Foreskin keratinocyte (primary cell): ENCODE measurements at places on chromosomes 7 and 10.

DNA sequence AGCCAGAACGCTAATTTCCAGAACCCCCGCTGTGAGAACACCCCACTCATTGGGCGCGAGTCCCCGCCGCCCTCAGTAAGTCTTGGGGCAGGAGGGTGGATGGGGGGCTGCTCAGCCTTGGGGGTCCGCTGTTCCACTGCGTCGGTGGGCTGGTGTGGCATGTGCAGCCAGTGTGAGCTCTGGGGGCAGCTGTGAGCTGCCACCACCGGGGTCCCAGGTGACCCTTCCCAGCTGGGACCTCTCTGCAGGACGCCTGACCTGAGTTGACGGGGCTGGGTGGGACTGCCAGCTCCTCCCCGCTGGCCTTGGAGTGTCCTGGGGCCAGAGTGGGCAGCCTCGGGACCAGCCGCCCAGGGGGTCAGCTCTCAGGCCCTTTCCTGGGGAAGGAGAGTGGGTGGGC, 27.2 kb downstream of the TTYH3 start:
- DNase-seq = no peak

GRCh38 chr10:12214093-12214492, 18.1 kb downstream of the CDC123 start:
- no peak for DNase-seq

DNA sequence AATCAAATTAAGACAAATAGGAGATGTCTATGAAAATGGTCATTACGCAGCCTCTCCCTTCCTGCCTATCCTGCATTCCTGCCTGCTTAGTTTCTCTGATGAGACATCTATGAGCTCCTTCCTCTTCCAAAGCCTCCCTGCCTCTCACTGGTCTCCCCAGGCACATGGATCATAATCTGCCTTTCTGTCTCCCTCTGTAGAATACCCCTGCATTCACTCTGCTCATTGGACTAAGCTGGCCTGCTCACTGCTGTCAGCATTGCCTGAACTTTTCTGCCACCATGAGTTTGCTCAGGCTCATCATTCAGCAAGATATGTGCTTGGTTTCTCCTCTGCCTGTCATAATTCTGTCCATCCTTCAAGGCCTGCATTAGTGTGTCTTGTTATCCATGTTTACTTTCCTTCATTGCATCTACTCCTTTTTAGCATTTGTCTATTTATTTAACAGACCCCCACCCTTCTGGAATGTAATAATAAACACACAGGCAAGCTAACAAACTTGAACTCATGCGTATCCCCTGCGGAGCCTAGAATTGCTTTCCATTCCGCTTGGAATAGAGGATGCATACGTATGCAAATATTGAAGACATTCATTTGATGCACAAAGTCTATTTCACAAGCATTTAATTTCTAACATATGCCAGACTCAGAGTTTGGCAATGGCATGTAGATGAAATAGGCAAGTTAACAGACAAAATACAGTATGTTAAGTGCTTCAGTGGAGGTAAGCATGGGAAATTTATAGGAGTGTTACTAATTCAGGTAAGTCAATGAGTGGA, 88.3 kb downstream of the PTPRZ1 start:
- peak; percentile 98 for DNase-seq

DNA sequence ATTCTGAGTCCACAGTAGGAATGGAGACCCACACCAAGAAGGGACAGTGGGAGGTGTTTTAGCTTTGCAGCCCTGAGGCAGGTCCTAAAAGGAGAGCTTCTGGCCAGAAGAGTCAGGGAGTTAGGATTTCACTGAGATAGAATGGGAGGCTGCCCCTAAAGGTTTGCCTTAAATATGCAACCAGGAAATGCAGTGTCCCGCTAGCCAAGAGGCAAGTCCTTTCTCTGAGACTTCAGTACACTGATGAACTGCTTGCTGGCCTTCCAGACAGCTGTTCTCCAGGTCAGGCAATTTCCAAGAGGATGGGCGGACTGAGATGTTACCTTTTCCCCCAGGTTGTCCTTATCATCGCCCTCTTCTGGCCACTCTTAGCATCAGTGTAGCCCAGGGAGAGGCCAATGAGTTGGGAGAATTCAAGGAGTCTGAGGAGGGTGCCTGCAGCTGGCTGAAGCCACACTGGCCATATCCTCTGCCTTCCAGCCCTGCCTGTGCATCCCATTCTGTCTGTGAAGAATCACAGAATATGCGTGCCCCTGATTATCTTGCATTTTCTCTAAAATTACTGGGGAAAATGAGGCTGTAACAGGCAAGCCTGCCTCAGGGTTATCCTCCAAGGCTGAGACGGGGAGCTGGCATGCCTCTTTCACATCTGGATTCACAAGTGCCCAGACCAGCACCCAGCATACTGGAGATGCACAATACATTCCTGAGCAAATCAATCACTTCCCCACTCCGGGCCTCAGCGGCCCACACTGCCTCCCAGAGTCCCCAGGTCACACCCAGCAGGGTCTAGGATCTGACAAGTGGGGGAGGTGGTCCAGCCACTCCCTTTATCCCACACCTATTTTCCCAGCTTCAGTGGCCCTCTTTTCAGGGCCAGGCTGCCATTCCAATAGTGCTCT, 2.4 kb downstream of the TLL2 start:
- DNase-seq = peak; percentile 60

DNA sequence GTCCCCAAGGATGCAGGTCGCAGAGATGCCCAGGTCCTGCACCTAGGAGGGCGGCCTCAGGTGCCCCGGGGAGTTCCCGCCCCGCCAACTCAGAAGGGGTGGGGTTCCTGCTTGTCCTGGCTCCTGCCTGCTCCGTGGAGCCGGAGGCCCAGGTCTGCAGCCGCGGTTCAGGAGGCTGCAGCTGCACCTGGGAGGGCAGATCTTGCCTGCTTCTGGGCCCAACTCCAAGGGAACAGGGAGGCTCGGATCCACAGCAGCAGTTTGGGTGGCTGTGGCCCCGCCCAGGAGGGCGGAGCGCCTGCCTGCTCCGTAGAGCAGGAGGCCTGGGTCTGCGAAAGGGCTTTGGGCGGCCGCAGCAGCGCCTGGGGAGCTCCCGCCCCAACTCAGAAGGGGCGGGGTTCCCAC, 108.2 kb upstream of the EGR2 start:
- peak; percentile 10 for DNase-seq

- DNase-seq = peak; percentile 9
Measured at GRCh38 chr7:77199013-77199966, at the start of gene FGL2. FGL2 (minus strand) TSS chr7:77199819; CDS start chr7:77199793, 26 bp downstream.

DNA sequence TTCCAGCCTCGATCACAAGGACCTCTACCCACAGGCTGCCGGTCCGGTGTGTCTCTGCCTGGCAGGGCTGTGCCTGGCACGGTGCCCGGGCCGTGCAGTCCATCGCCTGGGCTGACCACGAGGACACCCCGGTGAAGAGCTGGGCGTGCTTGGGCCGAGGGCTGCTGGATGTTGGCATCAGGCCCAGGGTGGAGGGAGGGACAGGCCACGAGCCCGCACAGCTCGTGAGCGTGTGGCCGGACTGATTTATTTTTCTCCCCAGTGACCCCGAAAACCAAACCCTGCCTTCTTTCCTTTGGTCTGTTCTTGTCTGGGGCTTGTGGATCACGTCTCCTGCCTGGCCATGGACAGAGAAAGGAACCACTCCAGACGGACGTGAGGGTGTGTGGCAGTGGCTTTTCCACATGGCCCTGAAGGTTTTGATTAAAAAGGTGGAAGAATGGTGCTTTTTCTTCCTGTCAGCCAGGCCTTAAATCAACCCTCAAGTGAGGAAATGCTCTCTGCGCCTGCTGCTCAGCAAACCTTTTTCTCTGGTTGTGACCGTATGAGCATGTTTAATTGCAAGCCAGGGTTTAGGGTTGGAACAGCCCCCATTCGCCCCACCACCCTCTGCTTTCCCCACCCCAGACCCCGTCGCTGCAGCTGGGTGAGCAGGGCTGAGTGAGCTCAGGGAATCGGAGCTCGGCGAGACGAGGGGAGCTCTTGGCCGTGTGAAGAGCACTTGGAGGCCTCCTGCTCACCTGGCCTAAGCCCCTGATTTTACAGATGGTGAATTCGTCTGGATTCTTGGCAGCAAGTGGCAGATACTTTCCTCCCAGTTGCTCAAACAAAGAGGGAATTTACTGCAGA, 130.1 kb downstream of the RGS10 start:
- no peak for DNase-seq

GRCh38 chr10:87872828-87873227, 9.4 kb downstream of the PTEN start:
- no peak for DNase-seq

- DNase-seq = peak; percentile 19
Measured at GRCh38 chr7:155066417-155066950, 3.6 kb upstream of the HTR5A start.

- DNase-seq = no peak
Measured at GRCh38 chr7:37730501-37730900, 46.9 kb downstream of the GPR141 start.

GRCh38 chr7:132395361-132395760, 180.9 kb downstream of the PLXNA4 start:
- DNase-seq = no peak

DNA sequence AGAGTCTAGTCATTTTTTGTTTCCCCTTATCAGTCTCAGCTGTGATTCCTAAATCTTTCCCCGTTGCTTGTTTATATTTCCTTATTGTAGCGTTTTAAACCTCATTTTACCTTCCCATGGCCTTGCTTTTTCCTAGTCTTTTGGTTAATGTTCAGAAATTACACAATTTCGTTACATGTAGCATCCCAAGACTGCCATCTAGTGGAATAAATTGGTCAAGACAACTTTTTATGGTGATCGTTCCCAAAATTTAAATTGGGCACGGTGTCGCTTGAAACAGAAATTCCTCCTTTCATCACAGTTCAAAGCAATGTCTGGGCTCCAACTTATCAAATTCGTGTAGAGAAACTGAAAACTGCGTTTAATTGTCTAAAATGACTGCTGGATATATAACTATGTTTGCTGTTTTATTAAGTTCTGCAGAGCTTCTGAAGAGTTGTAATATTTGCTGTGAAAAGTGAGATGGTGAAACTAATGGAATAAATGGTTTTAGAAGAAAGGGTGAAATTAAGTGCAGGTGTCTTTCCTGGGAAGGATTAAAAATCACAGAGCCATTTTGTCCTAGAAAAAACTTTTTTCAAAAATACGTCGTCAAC, 370.2 kb downstream of the PHF14 start:
- peak; percentile 31 for DNase-seq

GRCh38 chr7:22628112-22628511, 98.9 kb upstream of the IL6 start:
- DNase-seq = no peak

DNA sequence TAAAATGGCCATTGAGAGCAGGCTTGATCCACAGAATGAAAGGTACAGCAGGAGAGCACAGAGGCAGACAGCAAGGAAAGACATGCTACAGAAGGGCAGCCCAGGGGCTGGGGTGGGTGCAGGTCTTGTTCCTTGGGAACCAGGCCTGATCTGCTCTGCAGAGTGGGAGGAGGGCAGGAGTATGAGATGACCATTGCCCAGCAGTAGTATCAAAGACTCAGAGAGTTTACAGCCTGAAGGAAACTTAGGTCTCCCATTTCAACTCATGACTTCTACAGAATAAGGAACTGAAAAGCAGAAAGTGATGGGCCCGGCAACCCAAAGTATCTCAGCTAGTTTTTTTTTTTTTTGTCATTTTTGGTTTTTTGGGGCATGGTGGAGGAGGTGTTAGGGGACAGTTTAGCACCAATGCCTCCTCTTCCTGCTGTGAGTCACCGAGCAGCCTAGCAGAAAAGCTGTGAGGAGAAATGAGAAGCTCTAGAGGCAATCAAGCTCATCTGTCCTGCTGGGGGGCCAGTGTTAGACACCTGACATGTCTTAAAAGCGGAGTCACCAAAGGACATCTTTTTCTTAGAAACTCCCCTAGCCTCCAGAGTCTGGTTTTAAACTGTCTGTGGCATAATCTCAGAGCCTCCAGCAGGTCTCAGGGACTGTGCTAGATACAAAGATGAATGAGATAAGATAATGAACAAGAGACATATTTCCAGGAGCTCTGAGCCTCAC, 34.3 kb upstream of the HERPUD2 start:
- DNase-seq = no peak

- DNase-seq = no peak
Measured at GRCh38 chr10:129712000-129712399, 245.0 kb downstream of the MGMT start.

- no peak for DNase-seq
Measured at GRCh38 chr10:84095811-84096497, 43.4 kb upstream of the GHITM start.

GRCh38 chr10:45421221-45422097, 47.4 kb downstream of the ALOX5 start:
- no peak for DNase-seq

DNA sequence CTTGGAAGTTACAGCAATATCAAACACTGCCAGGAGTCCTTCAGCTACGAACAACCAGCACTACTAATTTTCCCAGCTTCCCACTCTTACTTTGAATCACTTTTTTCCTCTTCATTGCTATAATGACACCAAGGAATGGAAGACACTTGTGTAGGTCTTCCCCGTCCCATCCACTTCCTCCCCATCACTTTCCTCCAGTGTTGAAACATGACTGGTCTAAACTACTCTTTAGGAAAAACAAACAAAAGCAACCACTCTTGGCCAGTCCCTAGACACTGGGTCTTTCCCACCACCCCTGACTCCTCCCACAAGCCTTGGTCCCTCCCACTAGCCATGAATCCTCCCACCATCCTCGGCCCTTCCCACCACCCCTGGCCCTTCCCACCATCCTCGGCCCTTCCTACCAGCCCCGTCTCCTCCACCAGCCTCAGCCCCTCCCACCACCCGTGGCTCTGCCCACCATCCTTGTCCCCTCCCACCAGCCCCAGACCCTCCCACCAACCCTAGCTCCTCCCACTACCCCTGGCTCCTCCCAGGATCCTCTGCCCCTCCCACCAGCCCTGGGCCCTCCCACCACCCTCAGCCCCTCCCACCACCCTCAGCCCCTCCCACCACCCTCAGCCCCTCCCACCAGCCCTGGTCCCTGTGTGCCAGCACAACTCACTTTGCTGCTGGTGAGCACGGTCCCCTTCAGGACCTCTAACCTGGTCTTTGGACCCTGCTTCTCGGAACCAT, 68.5 kb downstream of the CXCL12 start:
- no peak for DNase-seq

DNA sequence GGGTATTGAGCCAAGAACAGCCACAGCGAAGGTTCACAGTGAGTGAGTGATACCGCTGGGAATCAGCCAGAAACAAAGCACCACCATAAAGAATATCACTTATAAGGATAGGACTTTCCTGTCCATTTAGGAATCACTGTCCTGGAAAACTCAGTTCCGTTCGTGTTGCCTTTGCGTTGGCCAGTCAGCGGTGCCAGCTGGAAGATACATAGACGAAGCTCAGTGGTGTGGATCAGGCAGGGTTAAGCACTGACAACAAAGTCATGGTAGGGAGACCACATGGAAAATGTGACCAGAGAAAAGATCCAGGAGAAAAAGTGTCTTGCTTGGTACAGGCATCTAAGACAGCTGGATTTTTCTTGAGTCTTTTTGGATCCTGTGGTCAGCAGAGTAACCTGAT, 579.7 kb upstream of the DPP6 start:
- no peak for DNase-seq

- DNase-seq = no peak
Measured at GRCh38 chr10:30868611-30869010, 163.1 kb downstream of the ZNF438 start.

DNA sequence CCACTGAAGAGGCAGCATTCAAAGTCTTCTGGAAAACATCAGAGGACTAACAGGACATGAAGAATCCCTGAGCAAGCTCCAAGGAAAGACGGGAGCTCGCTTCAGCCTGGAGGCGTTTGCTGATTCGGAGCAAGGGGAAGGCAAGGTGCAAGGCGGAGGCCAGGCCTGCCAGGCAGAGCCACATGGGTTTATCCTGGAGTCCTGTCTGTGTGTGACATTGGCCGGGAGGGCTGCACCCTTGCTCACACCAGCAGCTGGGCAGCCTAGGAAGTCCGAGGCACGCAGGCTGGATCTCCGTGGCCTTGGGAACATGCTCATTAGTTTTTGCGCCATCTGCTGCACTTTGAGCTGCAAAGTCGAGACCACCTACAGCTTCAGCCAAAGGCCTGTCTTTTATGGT, 22.3 kb upstream of the LARP4B start:
- no peak for DNase-seq
